ENCODE measurements at places on chromosomes 7 and 10.
A peak's percentile ranks its signal among the peaks of the same experiment; 100 is the strongest.

GRCh38 chr10:29948881-29949355, 110.5 kb downstream of the JCAD start:
- DNase-seq = no peak

DNA sequence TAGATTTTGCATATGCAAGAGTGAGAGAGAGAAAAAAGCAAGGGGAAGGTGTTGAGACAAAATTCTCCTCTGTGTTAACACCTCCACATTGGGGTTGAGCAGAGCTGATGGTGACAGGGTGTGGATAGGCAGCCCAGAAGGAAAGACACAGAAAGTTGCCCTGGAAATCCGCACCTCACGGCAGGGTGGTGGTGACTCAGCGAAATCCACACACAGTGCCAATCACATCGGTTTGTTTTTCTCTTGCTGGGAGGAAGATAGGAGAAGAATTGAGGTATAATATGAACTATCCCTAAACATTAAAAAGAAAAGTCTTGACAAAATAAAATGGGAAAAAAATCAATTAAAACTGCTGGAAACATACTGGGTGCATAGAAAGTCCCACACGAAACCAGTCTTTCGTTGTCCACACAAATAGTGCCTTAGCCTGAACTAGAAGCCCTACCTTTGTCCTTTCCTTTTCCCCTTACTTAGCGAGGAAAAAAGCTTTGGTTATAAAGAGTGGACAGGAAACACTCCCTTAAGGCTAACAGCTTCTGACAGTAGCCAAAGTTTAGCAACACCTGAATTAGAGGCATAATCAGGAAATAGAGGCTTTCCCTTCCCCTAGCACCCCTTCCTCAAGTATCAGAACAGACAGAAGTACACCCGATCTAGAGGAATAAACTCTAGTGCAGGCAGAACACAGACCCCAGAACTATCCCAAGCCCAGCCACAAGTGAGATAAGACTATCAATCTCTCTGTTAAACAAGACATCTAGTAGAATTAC, 39.2 kb upstream of the DNAJC1 start:
- no peak for DNase-seq

GRCh38 chr10:71068861-71069271, 143.5 kb upstream of the UNC5B start:
- peak; percentile 1 for DNase-seq

- DNase-seq = no peak
These were observed 166.8 kb downstream of the RGS10 start for GRCh38 chr10:119375574-119376272.

GRCh38 chr7:26657686-26658388, 206.6 kb downstream of the SKAP2 start:
- DNase-seq = no peak

DNA sequence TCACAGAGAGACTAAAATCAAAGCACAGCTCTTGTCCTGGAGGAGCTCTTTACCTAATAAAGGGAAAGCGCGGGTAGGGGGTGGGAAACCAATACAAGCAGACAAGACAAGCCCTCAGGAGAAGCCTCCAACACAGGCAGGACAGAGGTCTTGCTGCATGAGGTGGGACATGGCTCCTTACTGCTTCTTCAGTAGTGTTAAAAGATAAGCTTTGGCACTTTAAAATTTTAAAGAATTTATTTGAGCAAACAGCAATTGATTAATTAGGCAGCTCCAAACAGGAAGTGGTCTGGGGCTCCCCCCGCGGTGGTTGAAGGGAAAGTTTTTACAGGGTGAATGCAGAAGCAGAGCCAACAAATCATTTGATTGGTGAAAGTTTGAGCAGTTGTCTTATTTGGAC, 50.3 kb upstream of the MACC1 start:
- no peak for DNase-seq

DNA sequence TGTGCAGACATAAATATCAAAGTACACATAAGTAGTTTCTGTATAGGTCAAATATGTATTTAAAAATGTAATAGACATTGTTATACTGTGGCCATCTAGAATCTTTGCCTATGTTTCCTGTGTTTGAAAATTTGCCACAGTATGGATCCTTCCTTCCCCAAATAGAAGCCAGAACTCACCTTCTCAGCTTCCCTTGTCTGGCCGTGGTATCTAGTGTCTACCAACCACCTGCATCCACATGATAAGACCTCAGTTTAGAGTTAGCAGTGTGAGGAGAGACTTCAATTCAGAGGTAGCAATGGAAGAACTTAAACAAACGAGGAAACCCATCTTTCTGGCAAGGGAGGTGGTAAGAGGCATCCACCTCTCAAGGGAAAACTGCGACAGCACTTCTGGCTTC, 4.9 kb downstream of the TRDMT1 start:
- DNase-seq = no peak

- DNase-seq = no peak
These were observed 51.3 kb downstream of the PWWP2B start for GRCh38 chr10:132448248-132448731.

All from skeletal muscle cell (primary cell).